ENCODE measurements at places on chromosomes 4 and X.

GRCh38 chr4:77044461-77045150 lies 31.2 kb downstream of the CCNI start:
- DNase-seq: no peak

DNA sequence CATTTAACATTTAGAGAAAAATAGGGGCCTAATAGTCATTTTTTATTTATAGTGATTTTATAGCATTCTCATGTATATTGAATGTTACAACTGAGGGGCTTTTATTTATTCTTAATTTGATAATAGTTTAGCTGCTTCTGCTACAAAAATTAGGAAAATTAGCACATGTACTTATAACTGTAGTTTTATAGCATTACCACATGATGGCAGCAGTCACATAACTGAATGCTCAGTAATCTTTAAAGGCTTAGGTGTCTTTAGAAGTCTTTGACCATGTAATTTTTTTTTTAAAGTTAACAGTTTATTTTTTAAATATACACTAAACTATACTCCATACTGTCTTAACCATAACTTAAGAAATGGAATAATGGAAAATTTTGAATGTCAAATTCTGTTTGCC lies 136.6 kb downstream of the STAG2 start:
- no peak for DNase-seq

DNA sequence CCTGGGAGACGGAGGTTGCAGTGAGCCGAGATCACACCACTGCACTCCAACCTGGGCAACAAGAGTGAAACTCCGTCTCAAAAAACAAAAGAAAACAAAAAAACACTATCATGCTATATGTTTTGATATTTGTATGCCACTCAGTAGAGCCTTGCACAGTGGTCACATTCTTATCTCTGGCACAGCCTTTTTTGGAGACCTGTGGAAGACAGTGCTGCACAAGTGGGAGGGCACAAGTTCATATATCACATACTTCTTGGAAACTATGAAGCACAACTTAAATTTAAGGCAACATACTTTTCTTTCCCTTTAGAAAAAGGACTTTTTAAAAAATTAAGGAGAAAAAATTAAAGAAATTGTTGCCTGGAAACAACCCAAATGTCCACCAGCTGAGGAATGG lies 14.4 kb upstream of the S100G start:
- DNase-seq: no peak

- no peak for DNase-seq
Measured at GRCh38 chrX:106874075-106874474, 29.1 kb downstream of the RIPPLY1 start.

DNA sequence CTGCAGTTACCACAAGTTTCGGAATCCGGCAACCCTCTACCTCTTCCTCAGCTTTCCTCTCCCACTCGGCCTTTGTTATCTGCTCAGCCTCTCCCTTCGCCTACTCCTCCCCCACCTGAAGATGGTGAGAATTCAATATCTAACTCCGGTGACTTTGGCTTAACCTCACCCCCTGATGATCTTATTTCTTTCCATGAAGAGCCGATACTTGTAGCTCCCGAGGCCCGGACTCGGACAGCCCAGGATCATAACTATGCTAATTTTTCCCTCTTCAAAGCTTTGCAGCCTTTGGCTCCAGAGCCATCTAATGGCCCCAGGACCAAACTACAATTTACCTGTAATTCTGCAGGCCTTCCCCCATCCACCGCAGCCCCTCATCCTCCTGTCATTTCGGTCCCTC lies 32.0 kb upstream of the MGST2 start:
- DNase-seq: no peak

- no peak for DNase-seq
Measured at GRCh38 chr4:105058177-105058812, 88.4 kb upstream of the TET2 start.

DNA sequence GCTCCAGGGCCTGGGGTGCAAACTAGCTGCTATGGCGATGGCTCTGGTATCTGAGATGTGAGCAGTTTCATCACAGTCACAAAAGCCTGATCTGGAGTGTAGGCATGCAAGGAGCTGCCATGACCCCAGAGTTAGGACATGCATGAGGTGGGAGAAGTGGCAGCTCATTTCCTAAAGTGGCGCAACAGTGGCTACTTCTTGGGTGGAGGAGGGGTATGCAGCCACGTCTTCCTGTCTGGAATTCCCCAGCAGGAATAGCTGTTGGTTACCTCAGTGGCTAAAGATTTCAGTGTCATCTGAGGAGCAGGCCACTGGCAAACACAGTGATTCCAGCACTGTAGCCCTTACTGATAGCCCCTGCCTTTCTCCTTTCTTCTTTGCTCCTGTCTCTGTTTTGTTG lies 1382.5 kb downstream of the C4orf33 start:
- no peak for DNase-seq

- DNase-seq: no peak
Measured at GRCh38 chrX:9560219-9560618, 95.4 kb downstream of the TBL1X start.

- DNase-seq: no peak
Measured at GRCh38 chr4:91488946-91489345, 814.8 kb upstream of the GRID2 start.

DNA sequence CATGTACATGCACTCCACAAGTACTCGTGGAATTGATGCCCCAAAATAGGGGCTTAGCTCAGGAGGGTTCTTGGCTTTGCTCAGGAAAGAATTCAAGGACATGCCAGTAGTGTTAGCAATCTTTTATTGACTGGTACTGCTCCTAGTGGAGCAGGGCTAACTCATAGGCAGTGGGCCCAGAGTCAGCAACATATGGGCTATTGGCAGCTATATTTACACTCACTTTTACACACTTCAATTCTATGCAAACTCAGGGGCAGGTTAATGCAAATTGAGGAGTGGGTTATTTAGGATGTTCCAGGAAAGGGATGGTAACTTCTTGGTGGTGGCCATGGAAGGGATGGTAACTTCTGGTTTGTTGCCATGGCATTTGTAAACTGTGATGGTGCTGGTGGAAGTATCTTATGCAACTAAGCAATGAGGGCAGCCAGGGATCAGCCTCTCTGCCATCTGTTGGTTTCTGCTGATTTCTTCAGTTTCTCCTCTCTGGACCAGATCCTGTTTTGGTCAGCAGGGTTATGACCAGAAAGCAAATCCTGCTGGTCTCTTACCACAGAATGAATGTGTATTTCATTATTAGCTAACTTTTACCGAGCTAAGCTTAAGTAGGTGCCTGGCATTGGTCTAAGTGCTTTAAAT lies 69.2 kb upstream of the FAT1 start:
- no peak for DNase-seq

DNA sequence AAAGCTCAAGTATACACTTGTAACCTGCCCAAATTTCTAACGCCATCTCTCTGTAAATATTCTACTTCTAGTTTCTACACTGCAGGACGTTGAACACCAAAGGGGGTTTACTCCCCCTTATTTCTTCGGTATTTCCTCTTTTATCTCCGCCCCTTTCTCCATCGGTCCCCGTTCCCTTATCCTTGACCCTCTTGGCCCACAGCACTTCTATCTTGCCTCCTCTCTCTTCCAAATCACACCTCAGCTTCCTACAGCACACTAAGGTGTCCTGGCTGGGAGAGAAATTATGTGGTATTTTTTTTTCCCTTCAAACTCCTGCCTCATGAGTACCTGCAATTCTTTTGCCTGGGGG lies 715 bp downstream of the ZMAT1 start:
- no peak for DNase-seq

DNA sequence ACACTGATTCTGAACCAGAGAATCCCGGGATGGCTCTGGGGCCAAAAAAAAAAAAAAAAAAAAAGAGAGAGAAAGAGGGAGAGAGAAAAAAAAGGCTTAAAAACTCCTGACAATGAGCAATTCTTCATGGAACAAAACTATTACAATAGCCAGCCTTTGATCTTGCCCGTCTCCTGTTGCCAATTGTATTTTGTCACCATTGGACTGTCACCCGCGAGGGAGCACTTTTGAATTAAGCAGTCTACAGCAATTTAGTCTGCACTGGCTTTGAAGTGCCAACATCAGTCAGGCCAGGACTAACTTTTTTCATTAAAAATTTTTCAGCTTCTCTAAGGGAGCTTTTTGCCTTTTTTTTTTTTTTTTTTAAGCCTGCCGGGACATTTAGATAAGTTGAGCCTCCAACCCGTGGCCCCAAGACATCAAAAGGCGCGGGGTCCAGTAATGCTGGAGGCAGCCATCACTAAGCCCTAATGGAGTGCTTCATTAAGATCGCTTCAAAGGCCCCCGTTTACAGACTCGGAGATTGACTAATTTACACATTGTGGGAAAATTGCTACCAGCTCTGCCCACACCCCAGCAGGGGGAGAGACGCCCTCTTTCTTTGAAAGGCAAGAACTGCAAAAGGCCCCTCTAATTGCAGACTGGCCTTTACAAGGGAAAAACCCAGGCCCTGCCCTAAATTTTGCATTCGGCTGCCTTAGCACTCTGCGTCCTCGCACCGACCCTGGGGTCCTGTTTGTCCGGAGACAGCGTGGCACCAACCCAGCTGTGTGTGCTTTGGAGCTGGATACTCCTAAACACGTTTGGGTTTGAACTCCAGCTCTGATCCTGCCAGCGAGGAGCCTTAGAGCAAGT lies 98.1 kb upstream of the MSX1 start:
- no peak for DNase-seq

GRCh38 chr4:179182741-179183140 lies 1740.5 kb upstream of the AGA start:
- no peak for DNase-seq

GRCh38 chrX:110836982-110837381 lies 41.4 kb upstream of the CHRDL1 start:
- DNase-seq: no peak

DNA sequence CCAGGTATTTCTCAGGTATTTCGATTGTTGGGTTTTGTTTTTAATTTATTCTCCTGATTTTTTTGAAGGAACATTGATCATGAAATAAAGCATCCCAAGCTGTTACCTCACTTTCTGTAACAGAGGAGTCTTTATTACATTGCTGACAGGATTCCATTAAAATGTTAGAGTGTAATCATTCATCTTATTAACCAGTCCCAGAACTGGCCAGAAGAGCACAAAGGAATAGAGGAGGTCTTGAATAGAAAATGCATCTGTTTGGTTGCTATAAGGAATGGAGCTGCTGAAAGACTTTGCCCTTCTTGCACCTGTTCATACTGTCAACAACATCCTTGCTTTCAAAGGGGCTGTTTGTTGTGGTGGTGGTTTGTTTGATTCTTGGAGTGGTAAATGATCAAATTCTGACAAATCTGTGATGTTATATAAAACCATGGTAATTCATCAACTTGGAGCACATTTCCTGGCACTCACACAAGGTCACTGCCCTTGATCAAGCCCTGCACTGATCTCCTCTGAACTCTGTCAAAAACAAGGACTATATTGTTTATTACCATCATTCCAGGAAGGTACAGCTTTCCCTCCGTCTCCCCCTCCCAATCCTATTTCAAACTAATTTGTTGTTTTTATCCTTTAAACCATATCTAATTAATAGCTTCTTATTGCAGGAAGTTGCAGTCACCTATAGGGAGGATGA lies 215.8 kb downstream of the PCDH19 start:
- DNase-seq: no peak

DNA sequence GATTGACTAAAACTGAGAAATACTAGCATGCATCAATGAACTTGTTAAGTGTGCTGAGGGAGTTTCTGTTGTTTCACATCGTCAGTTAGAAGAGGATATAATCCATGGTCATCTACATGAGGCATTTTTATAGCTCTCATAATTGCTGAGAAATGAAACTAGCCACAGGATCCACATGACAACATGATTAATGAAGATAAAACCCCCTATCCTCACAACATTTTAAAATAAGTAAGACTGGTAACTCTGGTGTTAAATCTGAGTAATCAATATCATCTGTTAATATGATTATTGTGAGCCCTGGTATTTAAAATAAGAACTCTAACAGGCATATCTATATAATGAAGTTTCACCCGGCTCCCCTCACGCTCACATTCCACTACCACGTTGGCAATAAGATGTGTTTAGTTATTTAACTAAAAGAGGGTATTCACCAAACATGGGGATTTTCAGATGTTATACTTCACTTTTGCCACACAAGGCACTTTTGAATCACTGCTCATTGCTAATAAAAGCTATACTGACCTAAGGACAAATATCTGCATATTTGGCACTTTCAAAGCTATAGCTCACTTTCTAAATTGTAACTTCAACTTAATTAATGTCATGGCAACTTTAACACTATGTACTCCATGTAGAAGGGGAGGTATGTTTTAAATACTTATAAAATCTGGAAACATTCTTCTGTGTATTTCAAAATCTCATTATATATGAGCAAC lies 6.7 kb downstream of the UNC5C start:
- no peak for DNase-seq

DNA sequence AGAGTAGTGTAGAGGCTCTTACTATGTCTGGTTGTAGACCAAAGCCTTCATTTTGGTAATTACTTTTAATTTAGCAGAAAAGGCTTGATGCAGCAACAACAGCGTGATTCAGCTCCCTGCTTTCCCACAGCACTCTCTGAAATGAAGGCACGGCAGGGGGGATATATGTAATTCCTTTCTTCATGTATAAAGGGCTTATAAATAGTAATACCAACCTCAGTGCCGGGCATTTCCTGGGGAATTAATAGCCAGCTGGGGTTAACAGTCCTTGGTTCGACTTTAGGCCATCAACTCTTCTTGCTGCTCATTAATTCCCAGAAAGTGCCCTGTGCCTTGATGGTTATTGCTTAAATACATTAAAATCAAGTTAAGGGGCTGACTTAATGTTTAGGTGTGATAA lies 669.0 kb downstream of the ZNF674 start:
- no peak for DNase-seq

GRCh38 chr4:171118091-171118490 lies 695.1 kb upstream of the GALNTL6 start:
- DNase-seq: no peak

DNA sequence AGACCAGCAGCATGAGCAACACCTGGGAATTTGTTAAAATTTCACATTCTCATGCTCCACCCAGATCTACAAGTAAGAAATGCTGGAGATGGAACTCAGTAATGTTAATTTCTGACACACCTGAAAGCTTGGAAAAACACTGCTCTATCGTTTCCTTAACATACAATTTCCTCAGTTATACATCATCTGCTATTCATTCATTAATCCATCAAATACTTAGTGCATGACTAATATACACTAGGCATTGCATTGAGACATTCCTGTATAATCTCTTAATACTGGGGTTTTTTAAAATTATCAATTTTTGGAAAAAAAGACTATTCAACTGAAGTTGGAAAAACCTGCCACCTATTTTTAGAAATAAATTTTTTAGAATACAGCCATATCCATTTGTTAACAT lies 106.1 kb downstream of the CHM start:
- DNase-seq: no peak

GRCh38 chr4:144714166-144714565 lies 68.2 kb downstream of the HHIP start:
- DNase-seq: no peak

DNA sequence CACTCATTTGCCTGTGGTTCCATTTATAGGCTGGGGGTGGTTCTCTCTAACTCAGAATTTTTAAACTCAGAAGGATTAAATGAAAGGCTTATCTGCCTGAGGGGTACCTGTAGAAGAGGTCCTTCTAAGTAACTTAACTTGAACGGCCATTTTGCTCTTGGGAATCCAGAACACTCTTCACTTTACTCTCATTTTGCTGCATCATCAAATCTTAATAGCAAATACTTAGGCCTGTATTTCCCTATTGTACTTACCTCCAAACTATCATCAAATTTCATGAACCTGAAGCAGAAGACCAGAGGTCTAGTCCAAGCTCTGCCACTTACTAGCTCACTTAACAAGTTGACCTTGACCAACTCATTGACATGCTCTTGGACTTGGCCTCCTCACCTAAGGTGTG lies 70.4 kb downstream of the GRIA3 start:
- DNase-seq: no peak

- no peak for DNase-seq
Measured at GRCh38 chr4:10738826-10739489, 54.4 kb upstream of the CLNK start.
